ENCODE measurements at places on chromosomes 6 and 20. TPM values are rescaled to one million over a fixed set of nuclear protein-coding genes. Genes with fewer than 3 reads are reported as not detected.
A peak's percentile ranks its signal among the peaks of the same experiment; 100 is the strongest.

Gene TMEM200A
- 23.2 TPM for total RNA-seq

Gene POPDC3
- 70.5 TPM for total RNA-seq

Gene ARHGAP40
- 0.03 TPM for total RNA-seq

Gene DNMT3B
- total RNA-seq, result 3.9 TPM

DNA sequence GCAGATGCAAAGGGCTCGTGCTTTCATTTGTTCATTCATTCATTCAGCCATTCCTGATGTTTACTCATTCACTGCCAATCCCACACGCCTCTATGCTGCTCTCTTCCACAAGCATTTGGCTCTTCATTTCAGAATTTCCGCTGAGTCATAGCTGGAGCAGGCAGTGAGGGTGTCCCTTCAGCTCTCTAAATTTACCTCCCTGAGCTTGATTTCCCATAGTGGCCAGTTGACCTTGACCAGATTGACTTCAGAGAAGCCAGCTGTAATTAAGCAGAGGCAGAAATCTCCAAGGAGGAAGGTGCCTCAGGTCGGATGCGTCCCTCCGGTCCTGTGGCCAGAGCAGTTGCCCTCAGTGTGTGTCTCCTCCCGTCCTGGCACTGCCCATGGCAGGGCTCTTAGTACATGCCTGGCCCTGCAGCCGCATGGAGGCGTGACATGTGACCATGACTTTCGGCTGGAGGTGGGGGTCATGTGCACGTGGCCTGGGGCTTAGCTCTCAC is 267.2 kb upstream of the ECI2 start:
- DNase-seq, result peak; percentile 83

Data from HT1080 (cell line).